MCF 10A (cell line): ENCODE measurements at places on chromosomes 1 and 21. TPM values are rescaled to one million over a fixed set of nuclear protein-coding genes. Genes with fewer than 3 reads are reported as not detected.

Gene RNU1-4
- 1,539 and 1,606 TPM in 2 replicates for total RNA-seq

Gene S1PR1
- 0.52 and 0.86 TPM in 2 replicates for total RNA-seq

Gene KRTAP11-1
- total RNA-seq = not detected in 2 replicates

Gene FCMR
- 10.1 and 18.0 TPM in 2 replicates for total RNA-seq

Gene PTGFR
- total RNA-seq = 2.5 and 4.4 TPM in 2 replicates

Gene GJC2
- 9.0 and 18.5 TPM in 2 replicates for total RNA-seq

Gene KLF17
- total RNA-seq = not detected in 2 replicates

Gene WRAP73
- 25.3 and 29.8 TPM in 2 replicates for total RNA-seq

Gene LEFTY2
- not detected in 2 replicates for total RNA-seq

Gene CD84
- not detected in 2 replicates for total RNA-seq

Gene DPYD
- 37.4 and 48.2 TPM in 2 replicates for total RNA-seq

DNA sequence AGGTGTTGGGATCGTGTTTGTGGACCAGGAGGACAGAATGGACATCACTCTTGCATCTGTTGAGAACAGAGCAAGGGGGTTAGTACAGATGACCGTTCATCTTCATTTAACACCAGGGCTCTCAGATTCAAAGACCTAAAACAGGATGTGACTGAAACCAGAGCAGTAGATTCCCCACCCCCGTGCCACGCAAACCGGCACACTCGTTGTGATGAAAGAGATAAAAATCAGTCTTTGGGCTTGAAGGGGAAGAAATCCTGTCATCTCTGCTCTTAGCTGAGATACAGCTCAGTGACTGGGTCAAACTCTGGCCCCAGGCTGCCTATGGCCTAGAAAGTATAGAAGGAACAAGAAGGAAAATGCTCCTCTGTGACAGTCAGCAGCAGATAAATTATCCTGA is 146.2 kb upstream of the KRTAP19-8 start:
- H3K36me3 ChIP-seq = peaks cover 11% of the 10 kb centered on the region
- no peaks in the 10 kb centered on the region for H3K4me1 ChIP-seq
- no peak overlapping the region for H3K27ac ChIP-seq
- no peak overlapping the region for H3K4me3 ChIP-seq

- no peak overlapping the region for H3K27ac ChIP-seq
- no peaks in the 10 kb centered on the region for H3K27me3 ChIP-seq
- H3K4me3 ChIP-seq = no peak overlapping the region
Observed at GRCh38 chr1:112250892-112251291, 145.1 kb upstream of the CTTNBP2NL start.

DNA sequence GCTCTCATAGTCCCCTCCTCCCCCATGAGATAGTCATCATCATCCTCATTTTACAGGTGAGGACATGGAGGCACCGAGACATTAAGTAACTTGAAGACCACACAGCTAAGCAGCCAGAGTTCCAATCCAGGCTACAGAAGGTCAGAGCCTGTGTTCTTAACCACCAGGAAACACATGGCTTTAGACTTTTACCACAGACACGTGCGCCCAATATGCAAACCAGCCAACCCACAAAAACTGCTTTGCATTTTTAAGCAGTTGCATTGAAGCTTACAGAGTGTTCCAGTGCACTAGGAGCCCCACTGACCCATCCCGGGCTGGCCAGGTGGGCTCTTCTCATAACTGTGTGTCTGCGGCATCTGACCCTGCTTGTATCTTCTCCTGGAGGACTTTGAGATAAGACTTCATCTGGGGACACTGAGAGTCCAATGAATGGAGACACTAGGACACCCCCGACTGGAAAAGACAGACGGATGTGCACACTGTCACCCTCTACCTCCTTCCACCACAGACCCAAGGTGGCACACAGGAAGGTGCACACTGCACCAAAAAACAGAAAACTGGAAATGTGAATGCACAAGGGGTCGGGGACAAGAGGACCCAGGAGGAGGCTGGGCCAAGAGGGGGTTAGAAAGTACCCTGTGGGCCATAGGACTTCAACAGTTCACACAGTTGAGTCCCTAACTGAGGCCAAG is 56.4 kb downstream of the ETS2 start:
- no peak overlapping the region for H3K27ac ChIP-seq
- no peak for DNase-seq
- peaks cover 5% of the 10 kb centered on the region for H3K36me3 ChIP-seq
- H3K4me3 ChIP-seq = no peak overlapping the region
- no peaks in the 10 kb centered on the region for H3K27me3 ChIP-seq

GRCh38 chr1:51819810-51820209 is 58.7 kb downstream of the NRDC start:
- no peaks in the 10 kb centered on the region for H3K27me3 ChIP-seq
- peaks cover 74% of the 10 kb centered on the region for H3K36me3 ChIP-seq
- DNase-seq = no peak
- no peaks in the 10 kb centered on the region for H3K4me1 ChIP-seq

DNA sequence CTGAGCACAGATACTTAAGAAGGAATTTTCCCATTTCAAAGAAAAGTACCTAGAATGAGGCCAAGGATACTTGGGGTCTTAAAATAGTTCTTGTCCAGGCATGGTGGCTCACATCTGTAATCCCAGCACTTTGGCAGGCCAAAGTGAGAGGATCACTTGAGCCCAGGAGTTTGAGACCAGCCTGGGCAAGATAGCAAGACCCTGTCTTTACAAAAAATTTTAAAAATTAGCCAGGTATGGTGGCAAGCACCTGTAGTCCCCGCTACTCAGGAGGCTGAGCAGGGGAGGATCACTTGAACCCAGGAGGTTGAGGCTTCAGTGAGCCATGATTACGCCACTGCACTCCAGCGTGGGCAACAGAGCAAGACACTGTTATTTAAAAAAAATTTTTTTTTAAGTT is 29.0 kb downstream of the NFYC start:
- peaks cover 14% of the 10 kb centered on the region for H3K36me3 ChIP-seq
- H3K27ac ChIP-seq = peak overlapping the region; percentile 46
- H3K4me3 ChIP-seq = no peak overlapping the region
- H3K27me3 ChIP-seq = no peaks in the 10 kb centered on the region
- no peak for DNase-seq
- H3K4me1 ChIP-seq = peaks cover 10% of the 10 kb centered on the region

- H3K4me1 ChIP-seq = no peaks in the 10 kb centered on the region
- H3K36me3 ChIP-seq = no peaks in the 10 kb centered on the region
- H3K27me3 ChIP-seq = no peaks in the 10 kb centered on the region
- H3K4me3 ChIP-seq = no peak overlapping the region
- no peak overlapping the region for H3K27ac ChIP-seq
Observed at GRCh38 chr1:199453723-199454122, 573.8 kb upstream of the NR5A2 start.

- H3K4me1 ChIP-seq = peaks cover 27% of the 10 kb centered on the region
- H3K4me3 ChIP-seq = no peak overlapping the region
- DNase-seq = peak; percentile 99
- no peaks in the 10 kb centered on the region for H3K36me3 ChIP-seq
- peak overlapping the region; percentile 44 for H3K27ac ChIP-seq
Observed at GRCh38 chr1:203558064-203558760, 64.3 kb downstream of the OPTC start.

GRCh38 chr1:15196807-15197530 is 43.4 kb downstream of the TMEM51 start:
- H3K4me1 ChIP-seq = peaks cover 8% of the 10 kb centered on the region
- H3K4me3 ChIP-seq = no peak overlapping the region

GRCh38 chr1:231778009-231778719 is 151.6 kb downstream of the DISC1 start:
- peak; percentile 60 for DNase-seq
- peaks cover 8% of the 10 kb centered on the region for H3K4me1 ChIP-seq
- no peaks in the 10 kb centered on the region for H3K36me3 ChIP-seq
- H3K27me3 ChIP-seq = no peaks in the 10 kb centered on the region
- no peak overlapping the region for H3K4me3 ChIP-seq

- H3K27me3 ChIP-seq = peaks cover 34% of the 10 kb centered on the region
- peaks cover 11% of the 10 kb centered on the region for H3K4me1 ChIP-seq
- no peak overlapping the region for H3K27ac ChIP-seq
- peak overlapping the region; percentile 17 for H3K4me3 ChIP-seq
Observed at GRCh38 chr1:181482521-181483284, 614 bp upstream of the CACNA1E start.

DNA sequence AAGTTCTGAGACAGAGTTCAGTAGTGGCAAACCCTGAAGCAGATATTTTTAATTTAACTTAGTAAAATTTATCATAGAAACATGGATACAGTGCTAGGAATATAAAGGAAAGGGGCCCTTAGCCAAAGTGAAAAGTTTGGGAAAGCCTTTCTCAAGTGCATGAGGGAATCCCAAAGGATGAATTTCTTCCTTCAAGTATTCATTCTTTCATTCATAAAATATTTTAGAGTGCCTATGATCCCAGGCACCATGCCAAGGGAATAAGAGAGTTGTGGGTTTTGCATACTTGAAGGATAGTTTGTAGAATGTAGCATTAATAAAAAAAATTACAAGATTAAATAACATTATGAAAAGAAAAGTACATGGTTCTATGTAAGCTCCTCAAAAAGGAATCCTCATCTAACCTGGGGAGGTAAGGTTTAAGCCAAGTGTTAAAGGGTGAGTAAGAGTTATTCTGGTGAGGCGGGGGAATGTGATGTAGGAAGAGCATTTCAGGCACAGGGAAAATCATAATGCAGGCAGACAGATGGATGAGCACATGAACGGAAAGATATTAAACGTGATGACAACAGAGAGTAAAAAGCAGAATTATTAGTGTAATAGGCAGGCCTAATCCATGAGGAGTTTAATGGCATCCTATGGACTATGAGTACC is 40.4 kb upstream of the NTNG1 start:
- H3K4me1 ChIP-seq = peaks cover 4% of the 10 kb centered on the region
- no peak overlapping the region for H3K27ac ChIP-seq
- DNase-seq = no peak

- no peaks in the 10 kb centered on the region for H3K27me3 ChIP-seq
- H3K27ac ChIP-seq = no peak overlapping the region
- no peak for DNase-seq
- peaks cover 70% of the 10 kb centered on the region for H3K4me1 ChIP-seq
- no peaks in the 10 kb centered on the region for H3K36me3 ChIP-seq
Observed at GRCh38 chr1:58924821-58925220, 141.0 kb upstream of the JUN start.

- H3K4me1 ChIP-seq = no peaks in the 10 kb centered on the region
- no peaks in the 10 kb centered on the region for H3K27me3 ChIP-seq
- H3K27ac ChIP-seq = no peak overlapping the region
- H3K4me3 ChIP-seq = no peak overlapping the region
- DNase-seq = no peak
Observed at GRCh38 chr1:35591211-35591610, 18.1 kb downstream of the TFAP2E start.

DNA sequence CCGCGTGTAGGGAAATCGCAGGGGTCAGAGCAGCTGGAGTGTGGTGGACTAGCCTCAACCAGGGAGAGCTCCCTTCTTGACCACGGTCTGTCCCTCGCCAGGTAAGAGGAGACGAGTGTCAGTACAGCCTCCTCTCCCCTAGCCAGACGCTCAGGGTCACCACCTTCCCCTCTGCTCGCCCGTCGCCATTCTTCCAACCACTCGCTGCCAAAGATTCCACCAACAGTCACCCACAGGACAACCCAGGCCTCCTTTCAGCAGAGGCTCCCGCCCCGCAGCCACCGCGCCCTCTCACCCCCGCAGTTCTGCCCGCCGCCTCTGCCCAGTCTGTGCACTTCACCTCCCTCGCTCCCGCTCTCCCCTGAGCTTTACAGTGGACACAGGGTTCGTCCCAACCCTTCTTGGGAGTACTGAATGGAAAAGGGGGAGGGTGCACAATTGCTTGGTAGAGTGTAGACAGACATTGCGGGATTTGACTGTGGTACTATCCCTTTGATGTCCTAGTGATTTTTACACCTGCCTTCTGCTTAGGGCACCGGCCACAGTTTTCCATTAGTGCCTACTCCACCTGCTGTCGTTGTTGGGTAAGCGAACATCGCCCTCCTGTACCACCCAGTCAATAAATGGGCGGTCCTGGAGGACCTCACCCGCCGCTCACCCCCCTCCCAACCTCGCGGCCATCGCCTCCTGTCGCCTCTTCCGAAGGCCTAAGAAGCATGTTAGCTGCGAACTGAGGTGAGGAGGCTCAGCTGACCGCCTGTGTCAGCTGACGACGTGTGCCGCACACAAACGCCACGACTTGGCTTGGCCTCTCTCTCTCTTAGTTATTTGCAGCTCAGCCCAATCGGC is 9.2 kb upstream of the NBPF11 start:
- no peak overlapping the region for H3K4me3 ChIP-seq
- H3K27ac ChIP-seq = no peak overlapping the region
- peaks cover 24% of the 10 kb centered on the region for H3K27me3 ChIP-seq
- no peaks in the 10 kb centered on the region for H3K4me1 ChIP-seq

DNA sequence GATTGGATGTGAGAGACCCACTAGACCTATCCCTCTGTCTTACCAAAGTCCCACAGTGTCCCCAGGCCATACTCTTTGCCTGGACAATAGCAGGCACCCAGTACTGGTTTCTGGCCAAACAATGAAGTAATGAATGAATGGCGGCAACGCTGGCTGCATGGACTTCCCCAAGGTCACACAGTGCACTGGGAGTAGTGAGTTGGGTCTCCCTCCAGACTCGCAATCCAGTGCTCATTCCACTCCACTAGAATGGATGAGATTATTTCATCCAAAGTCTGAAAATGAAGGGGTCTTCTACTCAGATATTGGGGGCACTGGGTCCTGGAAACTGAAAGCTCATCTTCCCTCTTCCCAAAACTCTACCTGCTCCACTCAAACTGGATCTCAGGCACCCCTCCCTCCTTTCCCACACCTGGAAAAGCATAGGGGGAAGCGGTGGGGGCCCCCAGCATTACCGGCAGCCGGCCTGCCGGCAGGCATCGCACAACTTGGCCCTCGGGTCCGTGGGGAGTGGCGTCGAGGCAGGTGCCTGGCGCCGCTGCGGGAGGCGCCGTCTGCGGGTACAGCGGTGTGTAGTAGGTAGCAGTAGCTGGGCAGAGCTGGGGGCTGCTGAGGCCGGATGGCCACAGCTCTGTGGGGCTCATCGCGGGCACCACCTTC is 816 bp downstream of the E2F2 start:
- peaks cover 11% of the 10 kb centered on the region for H3K36me3 ChIP-seq
- DNase-seq = peak; percentile 25
- no peaks in the 10 kb centered on the region for H3K27me3 ChIP-seq
- H3K27ac ChIP-seq = no peak overlapping the region
- H3K4me3 ChIP-seq = peak overlapping the region; percentile 75

DNA sequence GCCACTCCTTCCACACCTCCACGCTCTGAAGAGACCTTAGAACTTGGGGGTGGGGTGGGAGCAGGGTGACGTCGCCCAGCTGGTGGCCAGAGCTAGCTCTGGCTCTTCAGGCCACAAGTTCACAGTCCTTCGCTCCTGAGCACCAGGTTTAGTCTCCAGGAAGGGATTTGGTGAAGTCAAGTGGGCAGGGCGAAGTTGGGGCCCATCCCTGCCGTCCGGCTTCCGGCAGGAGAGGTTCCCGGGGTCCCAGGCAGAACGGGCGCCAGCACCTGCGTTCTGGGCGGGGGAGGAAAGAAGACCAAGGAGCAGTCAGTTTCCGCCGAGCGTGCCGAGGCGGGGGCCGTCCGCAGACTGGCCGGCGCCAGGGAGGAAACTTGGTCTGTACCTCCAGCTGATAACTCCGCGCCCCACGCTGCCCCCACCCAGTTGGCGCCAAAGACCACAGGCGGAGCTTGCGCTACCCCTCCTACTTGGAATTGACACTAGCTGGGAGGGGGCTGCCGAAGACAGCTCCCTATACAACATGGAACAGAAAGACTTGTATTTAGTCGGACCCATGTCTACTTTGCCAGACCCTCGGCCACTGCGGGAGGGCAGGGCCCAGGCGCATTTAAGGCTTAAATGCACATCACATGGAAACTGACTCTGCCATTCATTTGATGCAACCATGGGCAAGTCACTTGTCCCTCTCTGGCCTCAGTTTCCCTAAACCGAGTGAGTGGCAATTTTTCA is 995 bp downstream of the ID3 start:
- DNase-seq = peak; percentile 66
- peak overlapping the region; percentile 94 for H3K4me3 ChIP-seq
- H3K36me3 ChIP-seq = peaks cover 13% of the 10 kb centered on the region
- no peaks in the 10 kb centered on the region for H3K27me3 ChIP-seq
- peak overlapping the region; percentile 90 for H3K27ac ChIP-seq
